Jurkat, Clone E6-1 (cell line): ENCODE measurements at places on chromosomes 1 and 21.
A peak's percentile ranks its signal among the peaks of the same experiment; 100 is the strongest.

DNA sequence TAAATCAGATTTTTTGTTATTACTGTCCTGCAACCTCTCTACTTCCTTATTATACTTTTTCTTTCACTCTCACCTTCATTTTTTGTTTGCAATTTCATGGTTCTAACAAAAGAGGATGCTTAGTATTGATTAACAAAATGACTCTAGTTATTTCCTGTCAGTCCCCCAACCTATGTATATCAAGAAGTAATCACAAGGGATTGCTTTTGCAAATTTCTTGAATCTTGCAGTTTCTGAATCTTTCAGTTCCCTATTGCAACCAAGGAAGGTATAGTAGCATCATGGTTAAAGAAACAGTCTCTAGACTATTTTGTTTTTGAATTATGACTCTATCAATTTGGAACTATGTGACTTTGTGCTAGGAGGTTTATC is 446.9 kb downstream of the NEGR1 start:
- no peak for DNase-seq

DNA sequence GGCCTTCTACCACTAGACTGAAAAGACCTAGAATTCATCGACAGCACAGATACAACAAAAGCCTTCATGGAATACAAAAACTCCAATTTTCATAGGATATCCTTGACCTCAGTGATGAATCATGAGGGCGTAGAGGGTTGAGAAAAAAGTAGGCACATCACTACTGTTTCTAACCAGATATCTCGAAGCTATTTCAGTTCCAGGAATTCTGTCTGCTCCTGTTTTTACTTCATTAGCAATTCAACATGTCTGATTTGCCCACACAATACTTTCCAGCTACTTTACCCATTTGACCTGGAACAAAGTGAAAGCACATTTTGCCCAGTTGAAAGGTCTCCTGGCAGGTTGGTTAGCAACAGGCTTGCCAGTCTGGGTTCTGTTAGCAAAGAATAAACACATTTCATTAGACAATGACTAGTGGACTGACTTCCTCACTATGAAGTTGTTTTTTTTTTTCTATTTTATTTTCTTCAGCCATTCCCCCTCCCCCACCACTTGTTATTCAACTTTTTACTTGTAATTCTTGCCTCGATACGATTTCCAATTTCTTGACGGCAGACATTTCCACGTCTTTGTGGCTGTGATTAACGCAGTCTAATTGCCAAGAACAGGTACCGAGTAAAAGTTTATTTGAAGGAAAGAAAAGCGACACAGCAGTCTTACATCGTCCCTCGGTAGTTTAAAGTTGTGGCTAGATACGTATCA is 4.0 kb upstream of the ZBTB18 start:
- DNase-seq, result peak; percentile 10

- DNase-seq, result no peak
These were observed 13.1 kb upstream of the PLA2G2C start for GRCh38 chr1:20199403-20199802.

- DNase-seq, result no peak
These were observed 82.4 kb upstream of the FGGY start for GRCh38 chr1:59214248-59215208.

- no peak for DNase-seq
These were observed 7.8 kb upstream of the GJB5 start for GRCh38 chr1:34746785-34747637.

DNA sequence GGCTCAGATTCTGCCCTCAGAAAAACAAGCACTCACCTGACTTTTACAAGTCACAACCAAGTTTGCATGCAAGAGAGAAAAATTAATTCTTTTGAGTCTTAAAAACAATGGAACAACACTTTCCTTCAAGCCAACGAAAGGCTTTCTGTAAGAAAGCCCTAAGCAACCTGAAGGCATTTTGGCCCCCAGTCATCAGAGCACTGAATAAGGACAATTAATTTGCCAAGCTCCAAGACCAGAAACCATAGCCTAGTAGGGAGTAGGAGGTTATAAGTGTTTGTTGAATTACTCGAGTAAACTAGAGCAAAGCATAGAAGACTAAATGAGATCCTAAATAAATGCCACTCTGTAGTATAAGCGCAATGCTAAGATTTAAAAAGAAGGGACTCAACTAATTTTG is 4.7 kb downstream of the TGFBR3 start:
- DNase-seq, result no peak

- no peak for DNase-seq
These were observed 398.4 kb downstream of the ZP4 start for GRCh38 chr1:237492359-237492758.

DNA sequence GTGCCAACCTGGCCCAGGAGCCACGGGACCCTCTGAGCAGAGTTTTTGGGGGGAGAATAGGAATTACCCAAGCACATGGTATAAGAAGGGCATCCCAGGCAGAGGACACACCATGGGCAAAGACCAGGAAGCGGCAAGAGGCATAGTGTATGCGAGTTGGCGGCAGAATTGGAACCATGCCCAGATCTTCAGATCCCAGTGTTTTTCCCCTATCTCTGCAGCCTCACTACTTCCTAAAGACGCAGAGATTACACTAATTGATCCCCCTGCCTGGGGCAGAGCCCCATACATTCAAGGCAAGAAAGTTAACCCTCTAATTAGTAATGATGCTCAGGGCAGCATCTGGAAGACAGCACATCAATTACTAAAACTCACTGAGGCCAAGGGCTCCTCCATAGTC is 48.2 kb downstream of the SYT2 start:
- no peak for DNase-seq

GRCh38 chr1:99003581-99004253 is 944 bp downstream of the PLPPR5 start:
- DNase-seq, result no peak

- DNase-seq, result no peak
These were observed 3.1 kb upstream of the PRKCZ start for GRCh38 chr1:2046953-2047748.

DNA sequence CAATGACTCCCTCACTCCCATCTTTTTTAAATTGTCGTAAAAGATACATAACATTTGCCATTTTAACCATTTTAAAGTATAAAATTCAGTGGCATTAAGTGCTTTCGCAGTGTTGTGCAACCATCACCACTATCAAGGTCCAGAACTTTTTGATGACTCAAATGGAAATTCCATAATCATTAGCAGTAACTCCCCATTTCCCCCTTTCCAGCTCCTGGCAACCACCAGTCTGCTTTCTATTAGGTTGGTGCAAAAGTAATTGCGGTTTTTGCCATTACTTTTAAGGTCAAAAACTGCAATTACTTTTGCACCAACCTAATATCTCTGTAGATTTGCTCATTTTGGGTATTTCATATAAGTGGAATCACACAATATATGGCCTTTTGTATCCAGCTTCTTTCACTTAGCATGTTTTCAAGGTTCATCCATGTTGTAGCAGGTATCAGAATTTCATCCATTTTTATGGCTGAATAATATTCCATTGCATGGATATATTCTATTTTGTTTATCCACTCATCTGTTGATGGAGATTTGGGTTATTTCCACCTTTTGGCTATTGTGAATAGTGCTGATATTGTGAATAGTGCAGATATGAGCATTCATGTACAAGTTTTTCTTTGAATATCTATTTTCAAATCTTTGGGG is 159.7 kb downstream of the HIVEP3 start:
- no peak for DNase-seq

DNA sequence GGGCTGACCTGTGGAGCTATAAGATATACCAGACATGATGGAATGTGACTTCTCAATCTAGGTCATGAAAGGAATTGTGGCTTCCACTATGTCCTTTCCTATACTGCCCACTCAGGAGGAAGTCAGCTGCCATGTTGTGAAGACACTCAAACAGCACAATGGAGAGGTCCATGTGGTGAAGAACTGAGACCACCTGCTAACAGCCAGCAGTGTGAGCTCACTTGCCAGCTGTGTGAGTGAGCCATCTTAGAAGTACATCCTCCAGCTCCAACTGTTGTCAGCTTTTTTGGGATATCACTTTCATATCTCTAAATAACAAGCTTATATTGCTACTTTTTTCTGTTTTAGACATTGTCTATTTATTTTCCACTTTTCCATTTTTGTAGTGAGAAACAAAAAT is 29.7 kb downstream of the OLFML3 start:
- no peak for DNase-seq

- no peak for DNase-seq
These were observed at the start of gene CNTN2 for GRCh38 chr1:205042911-205043806. Gene CNTN2, plus strand, starts transcription at chr1:205043212. Its CDS starts 9,974 bp downstream, at chr1:205053186.

DNA sequence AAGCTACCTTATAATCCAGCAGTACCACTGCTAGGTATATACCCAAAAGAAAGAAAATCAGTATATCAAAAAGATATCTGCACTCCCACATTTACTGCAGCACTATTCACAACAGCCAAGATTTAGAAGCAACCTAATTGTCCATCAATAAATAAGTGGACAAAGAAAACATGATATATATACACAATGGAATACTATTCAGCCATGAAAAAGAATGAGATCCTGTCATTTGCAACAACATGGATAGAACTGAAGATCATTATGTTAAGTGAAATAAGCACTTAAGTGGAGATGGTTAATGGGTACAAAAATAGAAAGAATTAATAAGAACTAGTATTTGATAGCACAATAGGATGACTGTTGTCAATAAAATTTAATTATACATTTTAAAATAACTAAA is 90.7 kb upstream of the PKN2 start:
- no peak for DNase-seq

- peak; percentile 32 for DNase-seq
These were observed 42.8 kb downstream of the MYSM1 start for GRCh38 chr1:58657082-58657481.

DNA sequence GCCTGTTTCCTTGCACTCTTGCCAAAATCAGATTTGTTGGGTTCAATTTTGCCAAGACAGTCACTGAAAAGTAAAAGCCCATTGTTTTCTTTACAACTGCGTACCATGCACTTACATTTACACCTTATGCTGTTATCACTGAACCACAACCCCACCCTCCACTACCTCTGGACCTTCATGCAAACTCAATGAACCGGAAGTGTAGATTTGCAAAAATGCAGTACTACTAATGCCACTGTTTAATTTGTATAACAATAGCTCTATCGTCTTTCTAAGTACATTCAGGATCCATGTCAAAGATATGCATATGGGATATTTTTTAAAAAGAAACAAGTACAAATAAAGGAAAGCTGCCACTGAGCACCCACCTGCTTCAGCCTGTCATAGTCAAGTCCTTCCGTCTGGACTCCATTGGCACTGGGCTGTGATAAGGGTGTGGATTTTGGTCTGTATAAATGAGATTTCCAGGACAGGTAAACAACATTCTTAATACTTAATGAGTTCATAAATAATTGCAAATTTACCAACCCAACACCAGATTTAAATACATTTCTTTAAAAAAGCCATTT is 72.9 kb upstream of the LBR start:
- DNase-seq, result no peak

GRCh38 chr1:69570356-69570755 is 2.6 kb downstream of the LRRC7 start:
- no peak for DNase-seq

DNA sequence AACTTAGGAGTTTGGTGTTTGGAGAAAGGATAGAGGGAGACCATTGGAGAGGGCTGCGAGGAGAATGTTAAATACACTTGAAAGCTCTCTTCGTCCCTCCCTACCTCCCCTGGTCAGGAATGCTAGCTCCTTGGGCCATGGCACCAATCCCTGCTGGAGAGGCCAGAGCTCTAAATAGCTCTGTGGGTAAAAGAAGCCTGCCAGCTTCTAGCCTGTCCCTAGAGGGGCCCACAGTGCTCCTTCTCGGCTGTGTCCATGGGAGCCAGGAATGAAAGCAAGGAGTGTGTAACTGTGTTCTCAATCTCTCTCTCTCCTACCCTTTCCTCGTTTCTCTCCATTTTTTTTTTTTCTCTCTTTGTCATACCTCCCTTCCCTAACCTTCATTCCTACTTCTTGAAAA is at the start of gene CCDC190:
Gene CCDC190 (minus strand): TSS at position 75 of the 400 bp plus-strand sequence. CDS start 1,529 bp downstream, outside the sequence.
- DNase-seq, result no peak

DNA sequence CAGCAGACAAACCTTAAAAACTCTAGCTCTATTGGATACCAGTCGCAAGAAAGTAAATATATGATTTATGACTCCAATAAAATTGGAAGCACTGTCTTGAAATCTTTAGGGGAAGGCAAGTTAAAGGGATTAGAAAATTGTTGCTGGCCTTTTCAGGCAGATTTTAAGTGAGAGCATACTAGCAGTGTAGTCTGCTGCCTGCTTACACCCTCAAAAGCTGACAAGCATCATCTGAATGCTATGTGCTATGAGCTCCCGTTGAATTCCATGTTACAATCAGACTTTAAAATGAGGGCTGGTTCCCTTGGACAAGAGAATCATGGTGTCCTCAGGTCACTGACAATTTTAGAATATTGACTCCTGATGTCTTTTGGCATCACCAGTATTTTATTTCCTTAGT is 271.1 kb upstream of the C1orf105 start:
- no peak for DNase-seq

DNA sequence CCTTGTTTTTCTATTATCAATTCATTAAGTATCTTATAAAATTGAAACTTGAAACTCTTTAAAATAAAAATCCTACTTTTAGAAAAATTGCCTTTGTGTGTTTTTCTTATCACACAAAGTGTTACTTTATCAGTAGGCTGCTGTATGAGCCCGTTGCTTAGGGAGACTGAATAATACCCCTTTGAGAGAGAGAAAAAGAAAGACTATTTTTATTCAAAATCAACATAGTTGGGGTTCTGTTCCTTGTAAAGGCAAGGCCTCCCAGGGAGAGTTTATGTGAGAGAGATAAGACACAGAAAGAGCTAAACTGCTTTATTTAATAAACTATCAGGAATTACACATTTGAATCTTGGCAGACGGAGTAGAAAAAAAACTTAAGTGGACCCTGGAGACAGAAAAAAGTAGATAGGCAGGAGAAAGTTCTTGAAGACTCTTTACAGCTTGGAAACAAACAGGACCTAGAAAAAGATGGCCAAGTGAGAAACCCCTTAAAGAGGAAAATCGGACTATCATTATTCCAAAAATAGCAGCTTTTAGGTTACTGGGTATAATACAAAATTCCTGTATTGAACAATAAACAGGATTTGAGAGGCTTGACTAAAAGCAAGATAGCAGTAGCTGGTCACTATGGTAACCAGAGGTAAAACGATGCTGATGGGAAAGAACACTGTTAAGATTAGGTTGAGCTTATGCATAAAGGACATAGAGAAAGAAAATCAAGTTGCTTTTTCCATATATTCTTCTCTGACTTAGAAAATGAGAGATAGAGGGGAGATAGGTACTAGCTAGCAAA is 170.9 kb downstream of the LRRC7 start:
- no peak for DNase-seq

- DNase-seq, result no peak
These were observed 77.2 kb downstream of the KCNN3 start for GRCh38 chr1:154792899-154793298.

- DNase-seq, result peak; percentile 68
These were observed 25.3 kb upstream of the PEF1 start for GRCh38 chr1:31669786-31670592.

- no peak for DNase-seq
These were observed 1.5 kb upstream of the CDK18 start for GRCh38 chr1:205502992-205503391.

DNA sequence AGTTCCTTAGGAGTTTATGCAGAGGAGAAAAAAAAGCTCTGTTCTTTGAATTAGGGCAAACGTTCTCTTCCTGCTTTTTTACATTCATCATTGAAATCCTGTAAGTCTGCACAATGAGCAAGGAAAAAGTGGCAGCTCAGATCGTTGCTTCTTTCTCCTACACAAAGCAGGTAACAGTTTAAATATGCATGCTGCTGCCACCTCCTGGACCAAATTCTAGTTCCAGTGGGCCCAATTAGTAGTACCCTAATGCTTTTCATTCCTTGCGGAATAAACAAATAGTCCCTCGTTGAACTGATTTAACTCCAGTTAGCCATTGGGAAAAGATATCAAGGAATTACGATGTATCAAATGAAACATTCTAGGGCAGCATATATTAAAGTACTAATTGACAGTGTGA is 20.1 kb downstream of the YTHDF2 start:
- no peak for DNase-seq
